Smooth muscle cell of the brain vasculature (primary cell): ENCODE measurements at places on chromosomes 5 and 9.

DNA sequence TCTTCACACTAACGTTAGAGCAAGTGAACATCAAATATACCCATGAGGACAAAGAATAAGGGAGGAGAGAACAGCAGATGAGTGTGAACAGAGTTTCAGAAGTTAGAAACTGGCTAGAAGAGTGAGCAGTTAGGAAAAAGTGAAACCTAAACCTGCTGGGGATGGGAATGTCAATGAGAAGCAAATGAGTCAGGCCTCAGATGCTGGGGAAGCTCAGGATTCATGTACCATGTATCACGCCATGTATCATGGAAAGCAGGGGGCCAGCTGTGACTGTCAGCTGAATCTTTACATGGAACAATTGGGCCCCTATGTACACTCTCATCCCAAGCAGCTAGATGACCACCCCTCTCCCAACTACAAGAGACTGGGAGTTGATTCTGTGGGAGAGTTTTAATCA is 16.2 kb downstream of the GDF9 start:
- no peak for DNase-seq

GRCh38 chr5:114252226-114252625 is 109.6 kb upstream of the KCNN2 start:
- DNase-seq, result no peak

GRCh38 chr9:82467436-82467835 is 478.9 kb downstream of the SPATA31D1 start:
- no peak for DNase-seq

- no peak for DNase-seq
Observed at GRCh38 chr5:91365498-91365897, 17.6 kb downstream of the ARRDC3 start.

GRCh38 chr9:96344458-96345180 is 38.9 kb downstream of the SLC35D2 start:
- DNase-seq, result peak; percentile 65

GRCh38 chr9:107480386-107480789 is 9.2 kb downstream of the KLF4 start:
- DNase-seq, result no peak

DNA sequence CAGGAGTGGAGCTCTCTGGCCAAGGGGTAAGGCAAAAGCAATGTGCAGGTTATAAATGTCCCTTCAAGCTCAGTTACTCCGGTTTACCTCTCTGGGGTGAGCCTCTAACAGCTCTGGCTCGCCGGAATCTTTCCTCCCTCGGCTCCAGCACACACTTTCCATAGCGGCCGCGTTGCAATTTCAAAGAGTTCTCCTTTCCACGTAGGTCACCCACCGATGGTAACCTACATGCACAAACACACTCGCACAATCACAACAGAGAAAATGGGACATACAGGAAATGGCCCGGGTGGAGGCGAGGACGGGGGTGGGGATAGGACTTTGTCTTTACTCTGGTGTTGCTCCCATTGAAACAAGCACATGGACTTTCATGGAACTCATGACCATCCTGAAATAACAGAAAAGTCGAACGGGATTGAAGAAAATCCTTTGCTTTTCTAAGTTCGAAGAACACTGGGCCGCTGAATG is 1.2 kb downstream of the LHFPL2 start:
- no peak for DNase-seq

- no peak for DNase-seq
Observed at GRCh38 chr9:1580215-1580614, 434.9 kb upstream of the SMARCA2 start.

GRCh38 chr5:158414333-158414762 is 555.4 kb upstream of the CLINT1 start:
- no peak for DNase-seq

- DNase-seq, result no peak
Observed at GRCh38 chr9:131728961-131729360, 10.9 kb downstream of the RAPGEF1 start.

DNA sequence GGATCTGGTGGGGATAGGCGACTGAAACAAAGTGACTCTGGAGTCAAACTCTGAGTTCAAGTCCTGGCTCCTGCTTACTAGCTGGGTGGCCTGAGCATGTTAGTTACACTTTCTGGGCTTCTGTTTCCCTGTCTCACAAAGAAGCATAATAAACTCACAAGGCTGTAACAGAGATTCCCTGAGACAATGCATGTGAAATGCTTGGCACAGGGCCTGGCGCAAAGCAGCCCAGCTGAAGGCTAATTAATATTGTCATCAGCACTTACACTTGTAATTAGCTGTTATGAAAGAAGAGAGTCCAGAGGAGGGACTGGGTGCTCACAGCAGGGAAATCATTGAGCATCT is 64.1 kb upstream of the SPOCK1 start:
- no peak for DNase-seq

DNA sequence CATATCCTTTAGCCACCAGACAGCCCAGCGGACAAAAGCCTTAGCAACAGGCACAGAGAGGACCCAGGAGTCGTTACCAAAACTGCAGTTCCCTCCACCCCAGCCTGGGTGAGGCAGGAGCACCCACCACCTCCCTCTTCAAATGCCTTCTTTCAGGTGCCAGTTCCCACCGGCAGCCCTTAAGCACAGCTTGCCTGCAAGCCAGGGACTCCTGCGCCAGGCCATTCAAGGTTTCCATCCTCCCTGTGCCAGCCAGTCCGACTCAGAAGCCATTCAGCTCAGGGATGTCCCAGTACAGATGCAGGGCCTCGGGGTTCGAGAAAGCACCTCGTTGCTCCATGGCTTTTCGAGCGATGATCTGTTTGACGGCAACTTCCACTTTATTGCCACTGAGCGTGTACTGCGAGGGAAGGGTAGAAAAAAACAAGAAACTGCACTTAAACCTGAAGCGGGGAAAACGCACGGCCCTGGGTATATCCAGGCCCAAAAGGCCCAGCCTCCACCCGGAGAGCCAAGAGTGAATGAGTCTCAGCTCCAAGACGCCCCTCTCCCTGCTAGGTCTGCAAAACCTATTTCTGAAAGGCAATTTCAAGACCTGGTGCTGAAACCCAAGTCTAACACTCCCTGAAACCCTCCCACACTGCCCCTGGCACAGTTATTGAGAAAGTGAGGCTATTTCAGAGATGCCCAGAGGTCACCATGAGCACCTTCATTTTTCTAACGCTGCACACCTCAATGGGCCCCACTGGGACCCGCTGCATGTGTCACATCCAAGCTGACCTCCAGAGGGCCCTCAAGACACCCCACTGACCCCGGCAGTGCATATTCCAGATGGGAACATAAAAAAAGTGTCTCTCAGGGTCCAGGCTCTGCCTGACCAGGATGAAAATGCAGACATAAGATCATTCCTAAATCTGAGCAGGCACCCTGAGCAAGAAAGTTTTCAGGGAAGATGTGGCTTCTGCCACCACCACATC is 36.8 kb upstream of the ZNF354A start:
- no peak for DNase-seq

DNA sequence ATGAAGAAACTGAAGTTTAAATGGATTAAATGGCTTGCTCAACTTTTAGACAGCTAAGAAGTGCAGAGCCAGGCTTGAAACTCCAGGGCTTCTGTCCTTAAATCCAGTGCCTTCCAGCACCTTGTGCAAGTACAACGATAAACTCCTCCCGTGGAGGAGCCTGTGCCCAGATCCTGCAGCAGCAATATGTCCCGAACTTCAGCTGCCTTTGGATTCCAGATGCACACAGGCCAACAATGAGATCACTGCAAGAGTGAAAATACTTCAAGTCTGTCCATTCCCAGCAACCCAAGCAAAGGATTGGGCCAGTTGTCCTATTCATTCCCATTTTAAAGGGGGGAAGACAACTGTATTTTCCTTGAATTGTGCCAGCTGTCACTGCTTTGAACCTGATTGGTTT is 199.6 kb downstream of the CRB2 start:
- DNase-seq, result no peak

GRCh38 chr5:165459232-165459631 is 1953.8 kb downstream of the MAT2B start:
- DNase-seq, result no peak

DNA sequence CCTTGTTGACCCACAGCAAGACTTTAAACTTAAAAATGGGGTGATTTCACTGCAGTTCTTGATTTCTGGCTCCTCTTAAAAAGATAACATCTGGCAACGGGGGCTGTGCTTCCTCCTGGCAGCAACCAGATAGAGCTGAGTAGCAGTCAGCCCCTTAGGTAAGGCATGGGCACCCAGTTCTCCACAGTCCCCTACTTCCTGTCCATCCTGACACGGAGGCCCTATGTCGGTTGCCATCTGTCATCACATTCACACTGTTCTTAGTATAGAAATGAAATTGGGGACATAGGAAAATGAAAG is 11.7 kb downstream of the CD74 start:
- DNase-seq, result no peak

GRCh38 chr9:75455444-75455921 is 367.2 kb downstream of the OSTF1 start:
- no peak for DNase-seq

DNA sequence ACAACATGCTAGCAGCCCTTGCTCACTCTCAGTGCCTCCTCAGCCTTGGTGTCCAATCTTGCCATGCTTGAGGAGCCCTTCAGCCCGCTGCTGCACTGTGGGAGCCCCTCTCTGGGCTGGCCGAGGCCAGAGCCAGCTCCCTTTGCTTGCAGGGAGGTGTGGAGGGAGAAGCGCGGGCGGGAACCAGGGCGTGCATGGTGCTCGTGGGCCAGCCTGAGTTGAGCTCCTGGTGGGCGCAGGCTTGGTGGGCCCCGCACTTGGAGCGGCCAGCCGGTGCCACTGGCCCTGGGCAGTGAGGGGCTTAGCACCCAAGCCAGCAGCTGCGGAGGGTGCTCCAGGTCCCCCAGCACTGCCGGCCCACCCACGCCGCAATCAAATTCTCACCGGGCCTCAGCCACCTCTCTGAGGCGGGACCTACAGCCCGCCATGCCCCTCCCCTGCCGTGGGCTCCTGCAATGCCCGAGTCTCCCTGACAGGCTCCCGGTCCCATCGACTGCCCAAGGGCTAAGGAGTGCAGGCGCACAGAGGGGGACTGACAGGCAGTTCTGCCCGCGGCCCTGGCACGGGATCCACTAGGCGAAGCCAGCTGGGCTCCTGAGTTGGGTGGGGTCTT is 333.5 kb downstream of the KCNN2 start:
- DNase-seq, result no peak
